ENCODE measurements at places on chromosomes 6 and 20.

DNA sequence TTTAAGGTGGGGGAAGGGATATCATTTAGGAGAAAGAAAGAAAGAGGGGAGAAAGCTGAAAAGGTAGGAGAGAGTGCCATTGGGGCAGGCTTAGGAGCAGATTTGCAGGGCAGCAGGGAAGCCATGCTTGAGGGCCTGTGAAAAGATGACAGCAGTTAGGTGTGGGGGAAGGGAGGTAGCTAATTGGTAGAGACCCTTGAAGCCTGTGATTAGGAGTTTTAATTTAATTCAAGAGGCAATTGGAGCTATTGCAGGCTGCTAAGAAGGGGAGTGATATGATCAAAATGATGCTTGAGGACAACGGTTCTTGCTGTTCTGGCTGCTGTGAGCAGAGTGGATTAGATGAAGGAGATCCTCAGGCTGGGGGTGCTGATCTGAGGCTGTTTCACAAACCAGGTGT, 24.5 kb upstream of the SEC63 start:
- no peak for DNase-seq

GRCh38 chr6:5950361-5950785, 56.4 kb downstream of the NRN1 start:
- DNase-seq, result no peak

GRCh38 chr20:32575227-32575581, 9.9 kb downstream of the NOL4L start:
- no peak for DNase-seq

GRCh38 chr20:63847237-63848002, 13.9 kb upstream of the ABHD16B start:
- no peak for DNase-seq

DNA sequence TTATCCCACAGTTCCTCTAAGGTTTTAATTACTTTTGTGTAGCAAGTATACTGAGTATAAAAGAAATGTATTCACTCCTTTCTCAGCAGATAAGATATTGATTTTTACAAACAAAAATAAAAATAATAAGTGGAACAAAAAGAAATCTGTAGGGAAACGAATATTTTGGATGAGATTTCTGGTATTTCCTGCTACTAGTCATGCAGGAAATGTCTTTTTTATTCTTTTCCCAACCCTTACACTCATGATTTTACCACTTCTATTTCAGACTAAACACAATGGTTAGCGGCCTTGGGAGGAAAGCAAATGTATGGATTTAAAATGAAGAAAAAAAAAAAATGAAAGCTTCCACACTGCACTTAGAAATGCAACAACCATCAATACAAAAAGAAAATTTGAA, 580.5 kb upstream of the MARCKS start:
- DNase-seq, result no peak

- no peak for DNase-seq
These were observed 853 bp downstream of the WFDC8 start for GRCh38 chr20:45578231-45578630.

DNA sequence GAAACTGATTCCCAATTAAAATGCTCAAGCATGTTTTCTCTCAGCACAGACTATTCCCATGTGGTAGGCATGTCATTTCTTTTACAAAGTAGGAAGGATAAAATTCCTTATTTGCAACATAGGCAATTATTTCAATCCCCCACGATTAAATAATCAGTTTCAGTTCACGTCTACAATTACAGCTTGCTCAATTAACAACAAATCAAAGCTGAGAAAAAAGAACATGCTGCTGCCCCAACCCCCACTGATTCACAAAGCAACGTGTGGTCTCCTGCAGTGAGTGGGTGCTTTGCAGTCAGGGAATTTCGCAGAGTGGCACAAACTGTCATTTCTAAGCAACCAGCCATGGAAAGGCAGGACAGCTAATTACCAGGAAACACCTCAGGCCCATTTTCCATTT, 17.0 kb downstream of the RNASET2 start:
- DNase-seq, result no peak

- DNase-seq, result no peak
These were observed 54.1 kb upstream of the EXOC2 start for GRCh38 chr6:747028-747427.

DNA sequence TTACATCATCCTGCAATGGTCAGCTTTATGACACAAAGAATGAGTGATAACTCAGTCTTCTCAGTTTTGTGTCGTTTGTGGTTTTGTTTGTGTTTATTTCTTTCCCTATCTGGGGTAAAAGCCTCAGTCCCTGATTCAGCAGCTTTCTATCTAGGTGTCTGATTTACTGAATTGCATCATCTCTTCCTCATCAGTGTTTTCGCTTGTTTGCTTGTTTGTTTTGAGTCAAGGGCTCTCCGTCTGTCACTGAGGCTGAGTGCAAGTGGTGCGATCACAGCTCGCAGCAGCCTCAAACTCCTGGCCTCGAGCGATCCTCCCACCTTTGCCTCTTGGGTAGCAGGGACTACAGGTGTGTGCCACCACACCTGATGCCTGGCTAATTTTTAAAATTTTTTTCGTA, 548.9 kb downstream of the PRKN start:
- DNase-seq, result no peak

- DNase-seq, result no peak
These were observed 111.2 kb downstream of the KCNQ5 start for GRCh38 chr6:72733045-72733444.

GRCh38 chr6:48630511-48630910, 519.5 kb upstream of the PTCHD4 start:
- DNase-seq, result no peak

DNA sequence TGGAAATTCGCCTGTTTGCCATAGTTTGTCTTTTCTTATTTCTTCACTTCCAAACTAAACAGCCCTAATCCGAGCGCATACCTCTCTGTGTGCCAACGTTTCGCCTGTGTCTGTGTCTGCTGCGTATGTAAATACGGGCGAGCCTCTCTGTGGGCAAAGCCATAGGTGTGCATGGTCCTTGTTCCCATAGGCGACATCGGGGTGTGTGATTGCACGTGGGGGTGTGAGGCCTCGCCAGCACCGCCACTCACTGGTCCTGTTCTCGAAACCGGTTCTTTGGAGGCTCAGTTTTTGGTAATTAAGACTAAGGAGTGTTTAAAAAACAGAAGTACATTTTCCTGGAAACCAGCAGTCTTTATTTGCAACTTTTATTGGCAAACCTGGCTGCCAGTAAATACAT, 6.0 kb upstream of the FOXC1 start:
- no peak for DNase-seq

DNA sequence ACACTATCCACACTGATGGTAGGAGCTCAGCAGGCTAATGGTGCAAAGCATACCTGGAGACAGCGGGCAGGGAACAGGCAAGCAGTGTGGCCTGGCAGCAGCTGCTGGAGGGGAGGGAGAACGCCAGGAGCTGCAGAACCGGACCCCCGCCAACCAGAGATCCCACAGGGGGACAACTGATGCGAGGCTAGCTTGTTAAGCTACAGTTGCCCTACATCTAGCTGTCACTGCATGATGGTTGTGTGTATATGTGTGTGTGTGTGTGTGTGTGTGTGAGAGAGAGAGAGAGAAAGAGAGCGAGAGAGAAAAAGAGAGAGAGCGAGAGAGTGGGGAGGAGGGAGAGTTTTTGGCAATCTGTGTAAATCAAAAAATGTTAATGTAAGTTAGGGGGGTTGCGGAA, 69.7 kb upstream of the NHSL1 start:
- no peak for DNase-seq

- no peak for DNase-seq
These were observed 1.5 kb upstream of the ERVFRD-1 start for GRCh38 chr6:11113038-11113437.

DNA sequence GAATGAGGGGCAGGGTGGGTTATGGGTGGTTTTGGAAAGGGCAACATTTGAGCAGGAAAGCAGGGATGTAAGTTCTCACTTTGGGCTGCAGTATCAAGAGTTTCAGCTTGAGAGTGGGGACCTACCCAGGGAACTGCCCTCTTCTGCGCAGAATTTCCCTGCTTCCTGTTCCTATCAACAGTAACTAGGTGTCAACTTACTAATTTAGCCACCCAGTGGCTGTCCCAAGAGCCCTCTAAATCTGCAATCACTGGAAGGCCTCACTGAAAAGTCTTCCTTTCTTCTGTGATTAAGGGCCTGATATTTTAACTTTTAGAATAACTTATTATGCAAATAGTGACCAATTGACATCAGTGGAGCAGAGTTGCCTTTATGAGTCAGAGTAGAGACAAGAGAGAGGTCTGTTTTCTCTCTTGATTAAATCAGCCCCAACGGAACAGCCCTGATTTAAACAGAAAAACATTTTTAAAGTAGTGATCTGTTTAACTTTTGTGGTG, 118.2 kb upstream of the RIPOR2 start:
- DNase-seq, result no peak
